Hepatocyte (in vitro differentiated cells): ENCODE measurements at places on chromosomes 6 and 20. TPM values are rescaled to one million over a fixed set of nuclear protein-coding genes. Genes with fewer than 3 reads are reported as not detected.

GRCh38 chr6:24227556-24227955 is 101.5 kb downstream of the NRSN1 start:
- H3K27me3 ChIP-seq = peaks cover 2% of the 10 kb centered on the region
- no peaks in the 10 kb centered on the region for H3K36me3 ChIP-seq
- H3K27ac ChIP-seq = no peak overlapping the region

DNA sequence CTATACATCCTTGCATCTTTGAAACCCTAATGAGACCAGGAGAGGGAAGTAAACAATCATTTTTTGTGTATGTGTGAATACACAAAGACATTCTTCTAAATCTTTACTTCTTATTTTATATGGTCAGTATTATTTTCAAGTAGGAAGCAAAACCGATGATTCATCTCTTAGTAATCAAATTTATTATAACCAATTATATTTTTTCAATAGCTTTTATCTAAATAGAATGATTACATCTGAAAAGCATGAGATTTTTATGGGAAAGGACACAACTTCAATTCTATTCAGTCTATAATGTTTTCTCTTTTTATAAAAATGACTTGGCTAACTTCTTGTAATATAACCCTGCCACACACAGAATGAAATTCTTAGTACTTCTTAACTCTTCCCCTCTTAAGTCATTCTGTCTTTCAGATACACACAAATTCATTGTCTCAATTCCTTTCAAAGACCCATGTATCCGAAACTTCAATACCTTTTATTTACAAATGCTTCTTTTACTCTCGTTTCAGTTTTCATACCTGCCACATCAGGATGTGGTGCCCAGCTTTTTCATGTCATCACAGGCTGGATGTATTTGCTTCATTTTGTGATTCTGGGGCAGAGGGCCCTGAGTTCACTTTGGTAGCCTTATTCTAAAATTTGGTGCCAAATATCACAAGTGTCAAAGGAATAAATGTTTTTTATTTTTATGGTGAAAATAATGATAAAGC is 227.0 kb downstream of the PHF3 start:
- no peaks in the 10 kb centered on the region for H3K36me3 ChIP-seq
- H3K27me3 ChIP-seq = no peaks in the 10 kb centered on the region
- H3K4me1 ChIP-seq = no peaks in the 10 kb centered on the region
- no peak overlapping the region for H3K4me3 ChIP-seq
- DNase-seq = no peak

DNA sequence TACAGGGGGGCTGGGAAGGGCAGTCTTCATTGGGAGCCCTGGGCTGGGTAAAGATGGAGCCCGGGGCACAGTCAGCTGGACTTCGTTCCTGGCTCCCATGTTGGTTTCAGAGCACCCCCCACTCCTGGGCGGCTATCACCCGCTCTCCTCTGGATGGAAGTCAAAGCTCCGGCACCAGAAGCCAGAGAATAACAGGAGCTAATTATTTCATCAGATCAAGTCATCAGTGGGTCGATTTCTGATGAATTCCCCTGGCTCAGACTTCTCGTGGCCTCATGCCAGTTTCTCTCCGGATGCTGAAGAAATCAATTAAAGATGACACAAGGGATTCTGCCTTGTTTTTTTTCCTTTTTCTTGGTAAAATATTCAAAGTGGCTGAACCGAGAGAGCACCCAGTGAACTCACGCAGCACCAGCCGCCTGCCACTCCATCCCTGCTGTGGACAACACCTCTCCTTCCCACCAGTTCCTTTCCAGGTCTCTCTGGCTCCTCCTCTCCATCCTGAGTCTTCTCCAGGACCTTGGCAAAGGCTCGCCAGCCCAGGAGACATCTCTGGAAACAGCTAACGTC is 22.5 kb downstream of the SULF2 start:
- no peaks in the 10 kb centered on the region for H3K4me1 ChIP-seq

DNA sequence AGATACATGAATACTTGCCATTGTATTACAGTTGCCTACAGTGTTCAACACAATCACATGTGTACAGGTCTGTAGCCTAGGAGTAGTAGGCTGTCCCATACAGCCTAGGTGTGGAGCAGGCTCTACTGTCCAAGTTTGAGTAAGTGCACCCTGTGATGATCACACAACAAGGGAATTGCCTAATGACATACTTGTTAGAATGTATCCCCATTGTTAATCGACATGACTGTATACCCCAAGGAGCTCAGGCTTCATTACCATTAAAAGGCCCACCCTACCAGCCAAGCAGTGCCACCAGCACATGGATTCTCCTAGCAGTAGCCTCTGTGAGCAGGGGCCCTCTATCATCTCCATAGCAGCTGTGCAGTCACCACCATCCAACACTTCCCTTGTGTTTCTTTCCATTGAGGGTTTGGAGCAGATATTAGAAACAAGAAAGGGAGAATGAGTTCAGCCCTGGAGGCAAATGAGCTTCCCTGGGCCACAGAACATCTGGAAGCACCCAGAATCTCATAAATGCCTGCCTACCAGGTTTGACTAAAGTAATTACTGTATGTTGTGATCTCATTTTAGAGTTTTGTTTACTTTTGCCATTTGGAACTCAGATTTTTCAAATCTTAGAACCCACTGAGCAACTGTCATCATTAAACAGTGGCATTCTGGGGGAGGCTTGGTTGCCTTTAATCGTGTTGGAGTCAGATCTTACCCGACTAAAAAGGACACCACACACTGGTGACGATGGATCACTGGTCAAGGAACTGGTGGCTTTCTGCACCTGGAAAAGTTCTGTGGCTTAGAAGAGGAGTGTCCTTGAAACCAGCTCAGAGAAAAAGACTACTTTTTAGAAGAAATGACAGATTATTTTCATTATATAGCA is 104.9 kb downstream of the TULP4 start:
- no peaks in the 10 kb centered on the region for H3K36me3 ChIP-seq
- H3K4me3 ChIP-seq = no peak overlapping the region
- no peak overlapping the region for H3K27ac ChIP-seq
- H3K4me1 ChIP-seq = no peaks in the 10 kb centered on the region
- no peaks in the 10 kb centered on the region for H3K27me3 ChIP-seq

DNA sequence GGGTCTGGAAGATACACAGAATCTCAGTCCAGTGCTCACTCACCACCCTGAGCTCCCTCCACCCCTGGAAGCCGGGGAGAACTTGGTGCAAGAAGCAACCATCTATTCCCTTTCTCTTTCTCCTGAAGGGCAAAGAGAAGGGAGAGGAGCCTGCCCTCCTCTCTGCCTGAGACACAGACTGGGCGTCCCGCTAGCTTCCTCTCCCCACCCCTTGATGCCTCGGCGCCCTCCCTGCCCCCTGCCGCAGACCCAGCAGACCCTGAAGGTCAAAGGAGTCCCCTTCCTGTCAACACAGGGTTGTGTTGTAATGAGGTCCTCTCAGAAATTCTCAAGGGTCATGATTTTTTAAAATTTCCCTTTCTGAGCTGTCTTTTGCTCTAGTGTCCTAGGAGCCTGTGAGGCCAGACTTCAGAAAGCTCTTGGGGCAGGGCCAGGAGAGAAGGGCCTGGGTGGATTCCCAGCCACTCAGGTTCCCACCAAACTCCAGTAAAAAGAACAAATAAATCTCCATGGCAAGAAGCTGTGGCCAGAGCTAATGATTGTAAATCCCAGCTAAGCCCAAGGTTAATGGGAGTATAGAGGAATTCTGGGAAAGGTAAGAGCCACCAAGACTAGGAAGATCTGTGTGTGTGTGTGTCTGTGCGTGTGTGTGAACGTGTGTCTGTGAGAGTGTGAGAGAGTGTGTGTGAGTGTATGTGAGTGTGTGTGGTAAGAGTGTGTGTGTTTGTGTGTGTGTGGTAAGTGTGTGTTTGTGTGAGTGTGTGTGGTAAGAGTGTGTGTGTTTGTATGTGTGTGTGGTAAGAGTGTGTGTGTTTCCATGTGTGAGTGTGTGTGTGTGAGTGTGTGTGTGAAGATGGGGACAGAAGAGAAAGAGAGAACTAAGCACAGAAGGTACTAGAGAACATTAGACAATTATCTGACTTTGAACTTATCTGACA is 1.1 kb upstream of the JPH2 start:
- no peaks in the 10 kb centered on the region for H3K36me3 ChIP-seq
- peak overlapping the region; percentile 88 for H3K27ac ChIP-seq
- no peaks in the 10 kb centered on the region for H3K27me3 ChIP-seq
- H3K4me3 ChIP-seq = no peak overlapping the region

GRCh38 chr6:37131104-37131959 is 38.6 kb upstream of the PIM1 start:
- H3K27ac ChIP-seq = peak overlapping the region; percentile 88
- DNase-seq = peak; percentile 45
- no peaks in the 10 kb centered on the region for H3K27me3 ChIP-seq
- peaks cover 73% of the 10 kb centered on the region for H3K4me1 ChIP-seq
- no peak overlapping the region for H3K4me3 ChIP-seq

DNA sequence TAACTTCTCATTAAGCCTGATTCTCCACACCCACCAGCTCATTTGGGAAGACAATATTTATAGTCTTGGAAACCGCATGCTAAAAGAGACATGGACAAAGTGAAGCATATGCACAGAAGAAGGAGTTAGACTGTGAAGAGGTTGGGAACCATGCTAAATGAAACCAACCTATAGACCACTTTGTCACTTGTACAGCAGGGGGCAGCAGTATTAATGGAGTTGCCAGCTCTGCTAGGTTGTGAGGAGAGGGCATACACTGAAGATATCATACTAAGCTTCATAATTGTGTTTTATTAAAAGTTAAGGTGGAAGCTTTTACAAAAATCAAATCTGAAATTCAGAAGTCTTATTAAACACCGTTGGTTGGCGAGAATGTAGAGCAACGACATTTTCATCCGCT is 38.3 kb upstream of the HMGCLL1 start:
- no peak overlapping the region for H3K27ac ChIP-seq
- no peak overlapping the region for H3K4me3 ChIP-seq
- DNase-seq = peak; percentile 57
- no peaks in the 10 kb centered on the region for H3K36me3 ChIP-seq
- no peaks in the 10 kb centered on the region for H3K4me1 ChIP-seq

DNA sequence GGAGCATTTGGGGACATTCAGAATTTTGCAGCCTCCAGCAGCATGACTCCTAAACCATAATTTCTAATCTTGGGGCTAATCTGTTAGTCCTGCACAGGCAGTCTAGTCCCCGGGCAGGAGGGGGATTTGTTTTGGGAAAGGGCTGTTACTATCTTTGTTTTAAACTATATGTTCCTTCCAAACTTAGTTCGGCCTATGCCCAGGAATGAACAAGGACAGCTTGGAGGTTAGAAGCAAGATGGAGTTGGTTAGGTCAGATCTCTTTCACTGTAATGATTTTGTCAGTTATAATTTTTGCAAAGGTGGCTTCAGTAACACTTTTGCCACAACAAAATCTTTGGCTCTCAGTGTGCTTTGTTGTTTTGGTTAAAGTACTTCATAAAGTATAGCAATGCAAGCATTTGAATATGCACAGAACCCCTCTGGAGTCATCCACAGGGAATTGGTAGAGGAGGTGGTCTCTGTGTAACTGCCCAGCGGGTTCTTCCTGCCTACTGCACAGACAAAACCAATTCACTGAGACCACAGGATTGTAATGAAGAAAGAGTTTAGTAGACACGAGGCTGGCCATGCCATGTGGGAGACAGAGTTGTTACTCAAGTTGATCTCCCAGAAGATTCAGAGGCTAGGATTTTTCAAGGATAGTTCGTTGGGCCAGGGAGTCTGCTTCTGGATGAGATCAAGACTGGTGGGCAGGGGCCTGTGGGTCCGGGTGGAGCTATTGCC is 224.1 kb upstream of the MYLIP start:
- no peak overlapping the region for H3K4me3 ChIP-seq
- no peaks in the 10 kb centered on the region for H3K27me3 ChIP-seq
- H3K27ac ChIP-seq = no peak overlapping the region

GRCh38 chr20:38550274-38550673 is 30.7 kb upstream of the ADIG start:
- H3K36me3 ChIP-seq = no peaks in the 10 kb centered on the region
- H3K4me1 ChIP-seq = no peaks in the 10 kb centered on the region
- DNase-seq = no peak
- H3K27ac ChIP-seq = no peak overlapping the region
- H3K4me3 ChIP-seq = no peak overlapping the region

GRCh38 chr20:4141291-4142240 is 126.2 kb upstream of the RNF24 start:
- no peaks in the 10 kb centered on the region for H3K4me1 ChIP-seq
- no peaks in the 10 kb centered on the region for H3K27me3 ChIP-seq
- H3K36me3 ChIP-seq = no peaks in the 10 kb centered on the region

DNA sequence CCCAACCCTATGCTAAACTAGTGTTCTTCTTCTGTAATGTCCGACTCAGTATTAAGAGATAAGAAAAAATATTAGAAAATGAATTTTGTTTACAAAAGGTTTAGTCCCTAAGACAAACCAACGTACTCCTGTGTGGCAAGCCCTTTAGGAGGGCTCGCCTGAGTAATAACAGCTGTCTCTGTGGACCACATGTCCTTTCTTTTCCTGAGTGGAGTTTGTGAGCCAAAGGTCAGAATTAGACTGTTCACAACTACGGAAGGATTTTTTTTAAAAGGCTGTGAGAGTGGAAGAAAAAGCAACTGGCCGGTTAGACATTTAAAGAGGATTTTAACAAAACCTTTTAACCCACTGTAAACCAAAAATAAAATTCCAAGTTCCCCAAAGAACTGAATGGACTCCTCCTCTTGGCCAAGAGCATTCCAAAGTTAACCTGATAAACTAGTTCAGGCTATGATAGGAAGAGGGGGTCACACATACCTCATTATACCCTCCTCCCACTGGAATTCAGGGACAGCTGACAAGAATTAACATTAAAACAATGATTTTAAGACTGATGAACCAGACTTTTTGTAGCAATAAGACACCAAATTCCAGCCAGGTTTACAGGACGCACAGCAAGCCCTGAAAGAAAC is 43.5 kb downstream of the FAM184A start:
- H3K27ac ChIP-seq = no peak overlapping the region
- peaks cover 4% of the 10 kb centered on the region for H3K4me1 ChIP-seq
- no peaks in the 10 kb centered on the region for H3K36me3 ChIP-seq
- peak; percentile 22 for DNase-seq
- H3K27me3 ChIP-seq = no peaks in the 10 kb centered on the region

- H3K36me3 ChIP-seq = no peaks in the 10 kb centered on the region
- H3K27ac ChIP-seq = no peak overlapping the region
- no peak overlapping the region for H3K4me3 ChIP-seq
- no peak for DNase-seq
- H3K4me1 ChIP-seq = no peaks in the 10 kb centered on the region
These were observed 14.1 kb downstream of the FKBP5 start for GRCh38 chr6:35674594-35674993.

GRCh38 chr6:111565326-111566221 is 40.1 kb downstream of the TRAF3IP2 start:
- H3K4me1 ChIP-seq = peaks cover 21% of the 10 kb centered on the region
- no peaks in the 10 kb centered on the region for H3K36me3 ChIP-seq
- no peak overlapping the region for H3K4me3 ChIP-seq
- H3K27ac ChIP-seq = peak overlapping the region; percentile 90
- H3K27me3 ChIP-seq = no peaks in the 10 kb centered on the region

- peak; percentile 23 for DNase-seq
- no peaks in the 10 kb centered on the region for H3K4me1 ChIP-seq
- H3K27ac ChIP-seq = no peak overlapping the region
- no peak overlapping the region for H3K4me3 ChIP-seq
- H3K27me3 ChIP-seq = no peaks in the 10 kb centered on the region
These were observed 6.5 kb downstream of the TGM6 start for GRCh38 chr20:2387180-2387577.

The MYCT1 gene
- polyA plus RNA-seq = 0.05 and 0.72 TPM in 2 replicates

The TBX18 gene
- 0.10 and 0.37 TPM in 2 replicates for polyA plus RNA-seq

The PTCHD4 gene
- polyA plus RNA-seq = 0.64 and 1.3 TPM in 2 replicates

The PM20D2 gene
- 8.7 and 9.5 TPM in 2 replicates for polyA plus RNA-seq

The YWHAB gene
- polyA plus RNA-seq = 163 and 169 TPM in 2 replicates

The AKAP7 gene
- polyA plus RNA-seq = 14.2 and 18.4 TPM in 2 replicates

The COX4I2 gene
- 0.37 and 3.3 TPM in 2 replicates for polyA plus RNA-seq

The RAET1G gene
- 0.31 and 4.0 TPM in 2 replicates for polyA plus RNA-seq

The ADGRF1 gene
- 0.32 and 1.7 TPM in 2 replicates for polyA plus RNA-seq

The TFAP2D gene
- not detected in 2 replicates for polyA plus RNA-seq
